T1000 (cell line): ENCODE measurements at places on chromosomes 5 and 9.

- peak; percentile 30 for DNase-seq
These were observed 348.5 kb downstream of the BNC2 start for GRCh38 chr9:16521868-16522411.

DNA sequence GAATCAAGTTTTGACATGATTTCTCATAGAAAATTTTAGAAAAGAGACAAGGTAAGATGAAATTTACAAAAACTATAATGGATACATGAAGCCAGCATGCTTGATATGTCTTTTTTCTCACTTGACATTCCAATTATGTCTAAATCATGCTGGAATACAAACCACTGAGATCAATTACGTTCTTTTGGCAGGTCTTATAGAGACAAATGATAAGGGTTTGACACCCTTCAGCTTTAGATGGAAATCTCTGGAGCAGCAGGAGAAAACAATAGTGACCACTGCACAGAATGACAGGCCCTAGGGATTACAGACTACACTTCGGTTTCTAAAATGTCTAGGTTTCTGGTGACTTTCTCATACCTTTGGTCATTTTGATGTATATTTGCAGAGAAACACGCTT, 342.9 kb downstream of the TRPM3 start:
- no peak for DNase-seq

- DNase-seq: no peak
These were observed 17.1 kb downstream of the MTREX start for GRCh38 chr5:55324815-55325418.

GRCh38 chr9:89187541-89187940, 8.9 kb upstream of the SHC3 start:
- DNase-seq: no peak

- DNase-seq: no peak
These were observed 17.2 kb upstream of the SPZ1 start for GRCh38 chr5:80302636-80303035.

- peak; percentile 14 for DNase-seq
These were observed 78.9 kb downstream of the ALDH7A1 start for GRCh38 chr5:126516133-126516532.

GRCh38 chr9:121613009-121613752, 38.3 kb upstream of the DAB2IP start:
- no peak for DNase-seq

DNA sequence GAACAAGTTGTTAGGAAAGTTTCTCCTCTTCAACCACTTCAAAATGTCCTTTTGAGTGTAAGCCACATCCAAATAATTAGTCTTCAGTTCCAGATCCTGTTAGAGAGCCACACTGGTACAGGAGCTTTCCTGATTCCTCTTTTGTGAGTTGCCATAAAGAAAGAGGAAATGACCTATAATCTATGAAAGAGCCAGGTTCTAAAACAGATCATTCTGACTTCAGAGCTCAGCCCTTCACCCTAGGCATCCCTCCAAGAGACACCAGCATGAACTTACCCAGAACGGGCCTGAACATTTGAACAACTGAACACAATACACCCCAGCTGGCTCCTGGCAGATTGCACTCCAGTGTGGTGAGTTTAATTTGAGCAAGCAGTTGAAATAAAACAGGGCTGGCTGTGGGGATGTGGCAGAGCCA, 25.7 kb downstream of the SLC1A1 start:
- no peak for DNase-seq

DNA sequence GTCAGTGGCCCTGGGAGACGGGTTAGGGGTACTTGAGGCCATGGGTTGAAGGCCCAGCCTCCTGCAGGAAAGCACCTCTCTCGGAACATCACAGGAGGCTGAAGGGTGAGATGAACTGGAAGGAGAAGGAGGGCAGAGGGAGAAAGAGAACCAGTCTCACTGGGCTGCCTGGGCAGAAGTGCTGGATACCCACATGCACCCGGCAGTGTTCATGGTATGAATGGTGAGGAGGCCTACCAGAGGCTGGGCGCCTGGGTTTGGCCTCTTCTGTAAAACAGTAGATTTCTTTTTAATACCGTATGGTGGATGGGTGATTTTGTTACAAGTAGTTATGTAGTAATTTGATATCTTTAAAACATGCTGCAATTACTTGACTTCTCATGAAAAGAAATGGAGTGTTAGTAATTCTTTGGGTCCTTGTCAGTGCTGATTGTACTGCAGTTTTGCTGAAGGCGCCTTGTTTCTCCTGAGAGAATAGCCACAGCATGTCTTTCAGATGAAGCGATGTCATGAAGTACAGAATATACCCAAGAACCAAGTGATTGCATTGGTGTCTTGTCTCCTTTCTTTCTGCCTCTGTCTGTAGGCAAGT, 258.6 kb downstream of the FANCC start:
- no peak for DNase-seq

DNA sequence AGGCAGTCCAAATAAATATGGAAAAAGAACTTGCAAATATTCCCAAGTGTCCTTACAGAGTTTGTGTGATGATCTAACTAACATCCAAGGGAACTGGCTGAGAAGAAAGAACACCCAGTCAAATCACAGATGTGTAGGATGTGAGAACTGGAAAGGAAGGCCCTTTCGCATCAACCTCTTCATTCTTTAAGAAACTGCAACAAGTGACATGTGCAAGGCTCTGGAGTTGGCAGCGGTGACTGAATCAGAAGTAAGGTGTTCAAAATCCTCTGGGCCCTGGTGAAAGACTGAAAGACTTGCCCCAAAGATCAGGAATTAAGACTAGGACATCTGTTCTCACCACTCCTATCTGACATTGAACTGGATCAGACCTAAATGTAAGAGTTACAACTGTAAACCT, 88.7 kb downstream of the RAPGEF1 start:
- no peak for DNase-seq

DNA sequence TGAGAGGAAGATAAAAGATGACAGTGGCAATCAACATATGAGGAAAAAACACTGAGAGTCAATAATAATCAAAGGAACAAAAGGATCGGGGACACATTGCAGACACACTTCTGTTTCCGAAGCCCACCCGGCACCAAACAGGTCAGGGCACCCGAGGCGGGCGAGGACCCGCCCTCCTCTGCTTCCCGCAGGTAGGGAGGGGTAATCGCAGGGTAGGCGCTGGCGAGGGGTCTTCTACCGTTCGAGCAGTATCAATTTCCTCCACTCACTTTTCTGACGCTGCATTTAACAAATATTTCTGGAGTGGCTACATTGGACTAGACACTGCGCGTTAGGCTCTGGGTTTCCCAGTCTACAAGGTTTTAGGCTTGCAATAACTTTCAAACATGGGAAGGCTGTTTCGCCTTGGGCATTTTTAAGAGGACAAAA, 1.3 kb downstream of the TXN start:
- DNase-seq: no peak

DNA sequence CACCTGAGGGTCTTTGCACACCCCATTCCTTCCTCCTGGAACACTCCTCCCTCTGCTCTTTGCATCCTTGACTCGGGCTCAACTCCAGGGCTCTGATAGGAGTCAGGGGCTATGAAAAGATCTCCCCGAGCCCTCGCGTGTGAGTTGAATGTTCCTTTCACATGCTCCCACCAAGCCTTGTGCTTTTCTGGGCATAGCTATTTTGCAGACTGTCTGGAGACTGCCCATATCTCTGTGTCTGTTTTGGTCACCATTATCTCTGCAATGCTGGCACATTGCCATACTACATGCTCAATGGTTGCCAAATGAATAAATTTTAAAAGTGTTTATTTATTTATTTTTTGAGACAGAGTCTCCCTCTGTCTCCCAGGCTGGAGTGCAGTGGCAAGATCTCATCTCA, 56.9 kb upstream of the PLPP1 start:
- DNase-seq: no peak

- no peak for DNase-seq
These were observed 111.6 kb downstream of the ZNF608 start for GRCh38 chr5:124634741-124635323.

DNA sequence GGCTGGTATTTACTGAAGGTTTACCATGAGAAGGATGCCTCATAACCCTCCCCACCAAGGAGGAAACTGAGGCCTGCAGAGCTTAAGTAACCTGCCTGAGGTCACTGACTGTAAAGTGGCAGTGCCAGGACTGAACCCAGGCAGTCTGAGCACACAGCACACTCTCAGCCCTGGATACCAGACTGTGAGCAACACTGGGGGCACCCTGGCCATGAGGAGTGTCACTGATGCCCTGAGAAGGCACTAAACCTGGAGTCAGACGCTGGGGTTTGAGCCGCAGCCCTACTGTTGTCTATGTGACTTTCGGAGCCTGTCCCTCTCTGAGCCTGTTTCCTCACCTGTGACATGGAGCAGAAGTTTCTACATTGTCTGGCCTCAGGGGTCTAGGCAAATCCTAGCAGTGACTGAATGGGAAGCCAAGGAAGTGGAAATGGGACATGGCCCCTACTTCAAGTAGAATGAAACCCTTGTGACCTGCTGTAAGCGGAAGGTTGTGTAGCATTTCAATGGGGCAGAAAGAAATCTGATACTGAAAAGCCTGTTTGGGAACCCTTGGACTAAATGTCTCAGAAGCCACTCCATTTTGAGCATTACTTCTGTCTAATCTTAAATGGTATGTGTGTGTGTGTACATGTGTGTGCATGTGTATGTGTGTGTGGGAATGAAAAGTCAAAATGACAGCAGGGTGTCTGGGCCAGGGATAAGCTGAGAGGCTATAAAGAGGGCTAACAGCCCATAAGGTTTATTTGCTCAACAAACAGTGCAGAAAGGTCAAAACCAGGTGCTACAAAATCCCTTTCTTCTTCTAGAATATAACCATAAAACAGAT, 36.0 kb downstream of the B4GALT1 start:
- DNase-seq: no peak

GRCh38 chr5:173646692-173647091, 30.2 kb upstream of the BOD1 start:
- DNase-seq: no peak

GRCh38 chr5:105573575-105573974, 2011.0 kb upstream of the NUDT12 start:
- DNase-seq: no peak

DNA sequence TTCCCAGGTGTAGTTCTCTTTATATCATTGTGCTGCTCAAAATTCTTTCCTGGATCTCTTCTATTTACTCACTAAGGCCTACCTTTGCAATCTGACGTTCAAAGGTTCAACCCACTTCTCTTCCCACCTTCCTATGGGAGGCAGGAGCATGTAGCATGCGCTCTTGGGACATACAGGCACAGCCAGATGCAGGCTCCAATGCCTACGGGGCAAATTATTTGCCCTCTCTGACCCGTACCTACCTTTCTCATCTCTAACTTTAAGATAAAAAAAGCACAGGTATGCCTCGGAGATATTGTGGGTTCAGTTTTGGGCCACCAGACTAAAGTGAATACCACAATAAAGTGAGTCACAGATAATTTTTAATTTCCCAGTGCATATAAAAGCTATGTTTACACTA, 460.5 kb downstream of the CCDC171 start:
- DNase-seq: no peak

- DNase-seq: peak; percentile 67
These were observed 417 bp downstream of the SRD5A1 start for GRCh38 chr5:6633469-6634245.

DNA sequence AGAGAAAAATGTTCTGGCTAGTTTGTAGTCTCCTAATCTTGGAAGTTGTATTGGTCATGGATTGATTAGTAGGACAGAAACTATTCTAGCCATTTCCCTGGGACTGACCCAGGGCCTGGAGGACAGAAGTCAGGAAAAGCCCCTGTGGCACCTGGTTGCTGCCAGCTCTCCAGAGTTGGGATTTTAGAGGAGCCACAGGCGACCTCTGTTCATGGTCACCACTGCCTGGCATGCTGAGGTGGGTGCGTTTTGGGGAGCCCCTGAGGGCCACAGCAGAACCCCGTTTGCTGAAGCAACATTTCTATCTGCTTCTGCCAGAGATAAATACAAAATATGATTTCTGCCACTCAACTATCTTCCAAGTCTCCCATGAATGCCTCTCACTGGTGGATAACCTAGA, 7.6 kb upstream of the MAPK9 start:
- DNase-seq: no peak

DNA sequence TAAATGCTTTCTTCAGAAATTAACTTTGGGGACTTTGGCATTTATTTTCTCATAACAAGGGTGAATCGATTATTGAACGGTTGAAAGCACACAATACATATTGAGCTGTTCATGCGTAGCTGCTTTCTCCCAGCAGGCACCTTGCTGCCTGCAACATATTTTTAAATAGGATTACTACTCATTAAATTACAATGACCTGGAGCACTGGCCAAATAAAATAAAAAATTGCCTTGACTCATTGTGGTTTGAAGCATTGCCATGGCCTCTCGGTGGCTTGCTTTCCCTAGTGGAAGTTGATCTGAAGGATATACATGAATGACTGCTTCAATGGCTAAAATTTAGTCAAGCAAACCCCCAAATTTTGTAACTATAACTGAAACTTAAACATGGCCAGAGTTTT, 181.6 kb upstream of the NUDT12 start:
- DNase-seq: peak; percentile 25

DNA sequence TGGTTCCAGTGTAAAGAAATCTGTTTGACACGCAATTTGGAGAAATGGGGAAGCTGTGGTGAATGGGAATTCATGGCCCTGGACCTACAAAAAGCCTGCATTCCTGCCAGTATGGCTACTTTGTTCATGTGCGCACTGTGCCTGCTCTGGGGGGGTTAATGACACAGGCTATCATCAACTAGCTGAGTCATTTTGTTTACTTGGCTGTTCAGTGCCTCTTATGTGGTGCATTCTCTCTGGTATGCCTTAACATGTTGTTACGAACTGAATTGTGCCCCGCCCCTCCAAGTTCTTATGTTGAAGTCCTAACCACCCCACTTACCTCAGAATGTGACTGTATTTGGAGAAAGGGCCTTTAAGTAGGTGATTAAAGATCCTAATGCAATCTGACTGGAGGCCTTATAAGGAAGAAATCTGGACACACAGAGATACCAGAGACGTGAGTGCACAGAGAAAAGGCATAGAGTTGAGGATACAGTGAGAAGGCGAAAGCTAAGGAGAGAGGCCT, 20.4 kb upstream of the UBAP1 start:
- DNase-seq: peak; percentile 53

DNA sequence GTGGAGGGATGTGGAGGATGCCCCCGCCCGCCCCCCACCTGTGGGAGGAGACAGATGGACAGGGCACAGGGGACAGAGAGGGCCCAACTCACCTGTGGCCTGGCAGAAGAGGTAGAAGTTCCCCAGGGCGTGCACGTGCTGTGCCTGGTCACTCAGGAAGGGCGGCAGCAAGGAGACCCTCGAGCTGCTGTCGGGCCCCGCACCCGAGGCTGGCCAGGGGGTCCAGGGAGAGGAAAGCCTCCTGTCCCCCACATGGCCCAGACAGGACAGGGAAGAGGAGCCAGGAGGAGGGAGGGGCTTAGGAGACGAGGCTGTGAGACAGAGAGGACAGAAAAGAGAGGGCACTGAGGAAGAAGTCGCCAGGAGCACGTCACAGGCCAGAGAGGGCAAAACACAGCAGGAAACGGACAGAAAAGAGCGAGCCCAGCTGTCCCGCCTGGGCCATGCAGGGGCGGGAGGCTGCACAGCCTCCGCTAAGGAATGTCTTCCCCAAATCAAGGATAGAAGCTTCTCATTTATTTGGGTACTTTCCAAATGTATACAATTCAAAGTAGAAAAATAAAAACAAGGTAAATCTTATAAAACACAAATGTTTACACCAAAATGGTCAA, 58.5 kb downstream of the SECISBP2 start:
- DNase-seq: no peak

GRCh38 chr9:136141682-136142413, 23.2 kb upstream of the TMEM250 start:
- no peak for DNase-seq

- no peak for DNase-seq
These were observed 17.9 kb upstream of the EGFL7 start for GRCh38 chr9:136644593-136645351.
